Left renal pelvis (tissue), 4 donors: ENCODE measurements at places on chromosomes 3 and 15. TPM values are rescaled to one million over a fixed set of nuclear protein-coding genes. Genes with fewer than 3 reads are reported as not detected.
A peak's percentile ranks its signal among the peaks of the same experiment; 100 is the strongest.

Gene EPHB1
- polyA plus RNA-seq, result 5.3 TPM

Gene MST1R
- polyA plus RNA-seq, result 2.6 TPM

Gene TUSC7
- polyA plus RNA-seq, result not detected

Gene RTP3
- polyA plus RNA-seq, result not detected

Gene GP5
- 0.70 TPM for polyA plus RNA-seq

Gene ANP32A
- 324 TPM for polyA plus RNA-seq

Gene MUC4
- 2.8 TPM for polyA plus RNA-seq

Gene APEH
- polyA plus RNA-seq, result 76.0 TPM

Gene PSTPIP1
- 1.4 TPM for polyA plus RNA-seq

Gene RBP2
- polyA plus RNA-seq, result not detected

Gene SERINC4
- polyA plus RNA-seq, result not detected

Gene ZIC4
- polyA plus RNA-seq, result 0.26 TPM

Gene MYZAP
- polyA plus RNA-seq, result 6.1 TPM

Gene RPL14
- polyA plus RNA-seq, result 1,729 TPM

Gene CHRM5
- polyA plus RNA-seq, result 0.29 TPM

Gene C3orf80
- 0.34 TPM for polyA plus RNA-seq

Gene PIK3CB
- polyA plus RNA-seq, result 33.3 TPM

Gene STAC
- 4.0 TPM for polyA plus RNA-seq

Gene GUCA1C
- polyA plus RNA-seq, result 0.27 TPM

Gene PPP1R14D
- 0.93 TPM for polyA plus RNA-seq

Gene RASGRP1
- polyA plus RNA-seq, result 13.5 TPM

DNA sequence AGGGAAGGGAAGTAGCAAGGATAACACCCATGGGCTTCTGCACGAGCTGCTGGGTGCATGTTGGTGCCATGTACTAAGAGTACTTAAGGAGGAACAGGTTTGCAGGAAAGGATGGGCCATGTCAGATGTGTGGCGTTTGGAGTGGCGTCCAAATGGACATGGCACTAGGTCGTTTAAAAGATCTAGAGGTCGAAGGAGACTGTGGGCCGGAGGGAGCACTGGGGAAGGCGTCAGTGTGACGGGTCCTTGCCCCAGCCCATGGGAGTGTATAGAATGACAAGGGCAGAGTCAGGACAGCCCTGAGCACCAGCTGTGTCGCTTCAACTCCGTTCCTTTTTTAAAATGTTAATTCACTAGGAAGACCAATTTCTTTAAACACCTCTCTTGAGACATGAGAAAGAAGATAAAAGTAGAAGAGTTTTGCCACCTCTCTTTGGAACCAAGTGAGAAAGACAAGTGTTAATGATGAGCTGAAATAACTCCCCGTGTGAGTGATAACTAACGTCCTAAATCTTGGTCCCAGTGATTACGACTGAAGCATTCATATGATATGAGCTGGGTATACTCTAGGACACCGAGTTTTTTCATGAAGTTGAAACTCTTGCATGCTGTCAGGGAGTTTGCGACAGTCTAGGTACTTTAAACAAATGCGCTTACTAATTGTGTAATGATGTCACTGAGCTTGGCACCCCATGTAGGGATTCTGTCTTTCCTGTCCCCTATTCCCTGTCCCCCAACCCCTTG is 23.8 kb downstream of the LYSMD4 start:
- DNase-seq, result no peak

DNA sequence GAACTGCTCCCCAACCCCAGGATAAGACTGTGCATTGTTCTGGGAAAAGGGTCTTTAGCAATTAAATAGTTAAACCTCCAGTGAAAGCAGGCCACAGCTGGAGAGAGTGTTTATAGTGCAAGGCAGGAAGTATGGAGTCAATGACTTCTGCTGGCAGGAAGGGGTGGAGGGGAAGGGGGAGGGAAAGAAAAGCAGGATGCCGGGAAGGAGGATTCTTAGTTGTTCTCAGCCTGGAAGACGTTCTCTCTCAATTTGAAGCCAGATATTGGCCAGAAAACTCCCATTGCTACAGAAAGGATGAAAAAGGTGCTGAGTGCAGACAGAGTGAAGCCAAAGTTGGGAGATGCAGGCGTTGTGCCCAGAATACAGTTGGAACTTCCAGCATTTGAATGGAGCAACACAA is 35.7 kb upstream of the ACTL6A start:
- peak; percentile 70 for DNase-seq

DNA sequence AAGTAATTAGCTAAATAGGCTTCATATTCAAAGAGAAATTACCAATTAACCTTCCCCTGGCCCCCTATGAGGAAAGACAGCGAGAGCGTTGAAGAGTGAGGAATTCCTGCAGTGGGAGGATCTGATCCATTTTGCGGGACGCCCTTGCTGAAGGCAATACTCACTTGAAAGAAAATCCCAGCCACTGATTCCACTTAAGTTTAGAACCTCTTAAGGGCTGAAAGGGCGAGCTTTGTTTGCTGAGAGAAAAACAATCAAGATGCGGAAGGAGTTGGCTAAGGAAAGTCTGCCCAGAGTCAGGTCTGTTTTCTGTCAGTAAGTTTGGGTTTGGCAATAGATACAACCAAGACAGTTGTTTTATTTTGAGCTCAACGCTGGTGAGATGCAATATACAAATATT is 102.8 kb upstream of the GBE1 start:
- no peak for DNase-seq

- DNase-seq, result no peak
Observed at GRCh38 chr3:61448378-61448777, 113.0 kb upstream of the PTPRG start.

- DNase-seq, result no peak
Observed at GRCh38 chr15:73941044-73941443, 14.8 kb downstream of the LOXL1 start.

DNA sequence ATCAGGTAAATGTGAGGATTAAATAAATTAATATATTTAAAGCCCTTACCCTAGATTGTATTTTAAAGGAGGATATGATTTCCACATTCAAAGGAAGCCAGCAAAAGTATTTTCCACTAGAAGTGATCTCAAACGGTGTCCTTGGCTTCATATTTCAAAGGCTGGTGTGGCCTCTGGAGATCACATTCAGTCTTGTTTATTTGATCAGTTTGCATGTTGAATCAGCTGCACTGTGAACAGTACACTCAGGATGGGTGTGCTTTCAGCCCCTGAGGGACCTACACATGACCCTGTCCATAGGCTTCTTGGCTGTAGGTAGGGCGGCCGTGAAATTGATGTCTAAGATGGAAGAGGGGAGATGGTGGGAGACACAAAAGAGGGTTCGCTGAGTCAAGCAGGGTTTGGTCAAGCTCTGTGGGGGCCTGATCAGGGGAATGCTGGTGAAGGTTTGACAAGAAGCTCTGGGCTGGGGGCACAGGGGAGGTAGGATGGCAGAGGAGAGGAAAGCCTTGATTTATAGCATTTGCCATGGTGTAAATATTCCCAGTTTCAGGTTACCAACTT is 21.9 kb downstream of the CYP8B1 start:
- DNase-seq, result no peak

DNA sequence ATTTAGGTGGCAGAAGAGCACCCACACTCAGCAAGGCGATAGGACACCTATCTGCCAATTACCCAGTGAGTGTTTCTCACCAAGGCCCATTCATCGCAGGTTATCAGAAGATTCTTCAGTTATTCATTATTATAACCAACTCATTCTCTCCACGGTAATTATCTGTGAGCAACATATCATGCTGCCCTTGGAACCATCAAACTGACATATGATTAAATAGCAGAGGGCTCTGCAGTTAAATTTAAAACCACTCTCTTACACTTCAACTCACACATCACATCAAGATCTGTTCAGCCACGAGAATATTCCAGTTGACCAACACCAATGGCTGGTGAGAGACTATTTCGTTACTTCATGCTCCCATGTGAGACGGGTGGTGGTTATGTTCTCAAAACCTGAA is 489.3 kb downstream of the ERC2 start:
- DNase-seq, result no peak

DNA sequence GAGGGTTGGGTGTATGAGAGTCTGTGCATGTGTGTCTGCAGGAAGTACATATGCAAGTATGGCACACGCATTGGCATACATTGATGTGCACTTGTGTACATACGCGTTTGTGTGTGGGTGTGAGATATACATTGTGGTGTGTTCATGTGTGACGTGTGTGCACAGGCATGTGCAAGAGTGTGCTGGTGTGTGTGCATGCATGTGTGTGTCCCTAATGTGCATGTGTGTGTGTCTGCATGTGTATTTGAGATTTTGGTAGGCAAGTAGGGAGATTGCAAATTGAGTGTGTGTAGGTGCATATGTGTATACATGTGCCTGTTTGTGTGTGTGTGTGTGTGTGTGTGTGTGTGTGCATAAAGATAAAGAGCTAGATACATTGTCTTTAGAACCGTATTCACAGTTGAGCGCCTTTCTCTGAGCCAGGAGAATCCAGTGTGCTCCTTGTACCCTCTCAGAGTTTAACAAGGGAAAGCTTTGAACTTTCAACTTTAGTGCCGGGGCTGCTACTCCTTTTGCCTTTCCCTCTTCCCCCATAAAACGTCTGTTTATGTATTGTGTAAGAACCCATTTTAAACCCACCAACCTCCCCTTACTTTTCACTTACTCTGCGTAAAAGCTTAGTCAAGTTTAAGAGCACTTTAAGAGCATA is 152.4 kb upstream of the CHL1 start:
- DNase-seq, result no peak

GRCh38 chr3:168973206-168973605 is 690.3 kb downstream of the MECOM start:
- no peak for DNase-seq

GRCh38 chr3:148879256-148879655 is 14.2 kb downstream of the CPA3 start:
- no peak for DNase-seq

DNA sequence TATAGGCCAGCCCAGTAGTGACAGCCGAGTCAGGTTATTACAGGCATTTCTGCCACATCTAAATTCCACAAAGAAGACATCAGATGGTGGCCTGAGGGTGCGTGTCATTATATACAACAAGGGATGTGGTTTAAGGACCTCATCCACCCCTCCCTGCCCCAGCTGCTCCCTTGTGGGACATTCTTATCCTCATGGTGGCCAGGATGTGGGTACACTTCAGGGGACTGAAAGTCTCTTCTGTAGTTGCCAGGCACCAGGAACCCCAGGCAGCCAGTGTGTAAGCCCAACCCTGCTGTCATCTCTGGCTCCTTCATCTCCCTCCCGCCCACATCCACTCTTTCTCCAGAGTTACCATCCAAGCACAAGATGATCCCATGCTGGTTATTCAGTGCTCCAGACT is 224.9 kb upstream of the TOPAZ1 start:
- no peak for DNase-seq

- DNase-seq, result peak; percentile 7
Observed at GRCh38 chr15:76823890-76824289, 81.2 kb downstream of the SCAPER start.

DNA sequence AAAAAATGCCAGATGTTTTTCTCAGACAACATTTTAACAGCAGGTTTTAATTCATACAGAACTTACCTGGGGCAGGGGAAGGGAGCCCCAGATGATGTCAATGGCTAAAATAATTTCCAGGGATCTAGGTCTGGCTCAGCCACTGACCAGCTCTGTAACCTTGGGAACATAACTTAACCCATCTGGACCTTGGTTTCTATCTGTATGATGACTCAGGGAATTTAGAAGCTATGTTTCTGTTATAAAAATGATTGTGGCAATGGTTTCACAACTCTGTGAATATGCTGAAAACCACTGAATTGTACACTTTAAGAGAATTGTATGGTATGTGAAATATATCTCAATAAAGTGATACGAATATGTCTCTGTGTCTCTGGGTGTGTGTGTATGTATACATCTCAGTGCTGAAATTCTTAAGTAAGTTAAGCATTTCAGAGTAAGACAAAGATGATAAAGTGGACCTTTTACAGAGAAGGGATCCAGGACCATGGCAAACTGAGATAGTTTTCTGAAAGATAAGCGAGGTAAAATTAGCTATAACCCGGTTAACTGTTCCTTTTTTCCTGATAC is 2.9 kb downstream of the SH3GL3 start:
- DNase-seq, result no peak

- no peak for DNase-seq
Observed at GRCh38 chr15:33926260-33926659, 42.0 kb upstream of the CHRM5 start.

- DNase-seq, result no peak
Observed at GRCh38 chr3:10939556-10939955, 53.0 kb upstream of the SLC6A1 start.

DNA sequence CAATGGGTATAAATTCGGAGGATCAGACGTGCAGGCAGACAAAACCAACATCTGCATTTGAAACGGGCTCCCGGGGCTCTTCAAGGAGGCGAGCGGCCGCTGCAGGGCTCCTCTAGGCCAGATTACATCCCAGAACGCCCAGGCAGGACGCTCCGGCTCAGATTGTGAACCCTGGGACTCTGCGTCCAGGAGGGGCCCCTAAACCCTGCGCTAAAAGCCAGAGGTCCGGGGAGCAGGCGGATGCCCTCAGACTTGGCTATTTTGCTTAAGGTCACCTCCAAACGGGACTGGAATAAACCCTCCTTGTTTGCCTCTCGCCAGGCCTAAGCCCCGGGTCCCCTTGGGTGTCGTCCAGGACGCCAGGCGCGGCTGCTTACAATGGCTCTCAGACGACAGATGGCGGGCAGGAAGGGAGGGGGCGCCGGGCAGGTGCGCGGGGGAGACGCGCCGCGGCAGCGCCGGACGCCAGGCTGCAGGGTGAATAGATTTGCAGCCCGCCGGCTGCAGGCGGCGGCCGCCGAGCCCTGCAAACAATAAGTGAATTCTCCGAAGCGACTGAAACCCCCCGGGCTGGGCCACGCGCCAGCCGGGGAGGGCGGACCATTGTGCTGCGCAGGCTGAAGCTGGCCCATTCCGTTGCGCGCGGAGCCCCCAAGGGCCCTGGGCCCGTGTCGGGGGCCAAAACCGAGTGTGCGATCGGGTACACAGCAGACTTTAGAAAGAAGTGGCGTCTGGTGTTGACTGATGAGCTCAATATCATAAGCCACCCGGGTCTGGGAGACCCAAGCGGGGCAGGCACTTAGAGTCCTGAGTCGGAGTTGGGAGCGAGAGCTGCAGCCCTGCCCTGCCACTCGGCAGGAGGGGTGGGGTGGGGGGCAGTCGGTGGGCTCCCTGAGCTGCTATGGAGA is 32.3 kb upstream of the AMOTL2 start:
- DNase-seq, result peak; percentile 42

DNA sequence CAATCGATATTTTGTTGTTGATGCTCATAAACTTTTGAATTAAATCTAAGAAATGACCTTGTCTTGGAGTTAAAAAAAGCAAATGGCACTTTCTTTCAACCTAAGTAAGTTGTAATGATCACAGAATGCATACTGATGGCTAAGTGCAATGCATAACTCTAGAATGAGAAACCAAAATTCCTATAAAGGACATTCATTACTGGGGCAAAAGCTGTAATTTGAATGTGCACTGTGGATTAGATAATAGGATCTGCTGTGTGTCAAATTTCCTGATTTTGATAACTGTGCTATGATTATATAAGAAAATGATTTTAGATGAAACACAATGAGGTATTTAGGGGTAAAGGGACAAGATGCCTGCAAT is 14.3 kb downstream of the SIAH2 start:
- DNase-seq, result no peak

- DNase-seq, result no peak
Observed at GRCh38 chr3:171122240-171122639, 95.7 kb upstream of the SLC2A2 start.
